ENCODE measurements at places on chromosomes 13 and 19.

- no peak for DNase-seq
These were observed 12.2 kb upstream of the CLC start for GRCh38 chr19:39749981-39750380.

- no peak for DNase-seq
These were observed 73.5 kb downstream of the PEPD start for GRCh38 chr19:33448159-33448516.

- no peak for DNase-seq
These were observed 27.0 kb downstream of the DNM2 start for GRCh38 chr19:10744801-10745293.

DNA sequence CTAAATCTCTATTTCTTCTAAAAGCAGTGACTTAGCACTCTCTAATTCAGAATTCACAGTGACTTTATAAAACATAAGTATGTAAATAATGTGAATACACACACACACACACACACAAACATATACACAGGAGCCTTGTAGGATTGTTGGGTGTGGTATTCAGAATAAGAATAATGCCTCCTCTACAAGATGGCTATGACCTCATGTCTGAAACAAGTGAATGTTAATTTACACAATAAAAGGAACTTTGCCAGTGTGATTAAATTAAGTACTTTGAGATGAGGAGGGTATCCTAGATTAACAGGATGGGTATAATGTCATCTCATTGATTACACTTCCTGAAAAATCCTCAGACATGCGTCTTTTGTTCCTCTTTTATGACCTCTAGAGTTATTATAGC is 234.6 kb downstream of the SLITRK6 start:
- DNase-seq = no peak

DNA sequence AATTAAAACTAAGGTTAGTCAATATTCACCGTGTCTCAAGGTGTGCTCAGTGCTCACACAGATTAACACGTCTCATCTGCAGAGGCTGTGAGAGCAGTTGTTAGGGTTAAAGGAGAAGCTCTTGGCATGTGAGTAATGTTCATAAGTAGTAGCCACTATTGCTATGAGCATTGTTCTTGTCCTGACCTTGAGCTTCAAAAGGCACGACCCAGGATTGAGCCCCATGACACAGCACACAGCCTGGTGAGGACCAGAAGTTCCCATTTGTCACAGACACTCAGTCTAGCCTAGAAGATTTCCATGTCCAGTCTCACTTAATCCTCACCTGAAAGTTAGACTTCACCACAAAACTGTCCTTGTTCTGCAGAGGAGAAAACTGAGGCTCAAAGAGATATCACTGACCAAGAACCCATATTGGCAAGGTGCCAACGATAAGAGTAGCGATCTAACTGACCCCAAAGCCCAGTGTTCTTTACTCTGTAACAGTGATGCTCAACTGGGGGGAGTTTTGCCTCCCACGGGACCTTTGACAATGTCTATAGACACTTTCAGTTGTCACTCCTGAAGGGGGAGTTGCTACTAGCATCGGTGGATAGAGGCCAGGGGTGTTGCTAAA is 26.0 kb downstream of the FPR3 start:
- DNase-seq = no peak

Measured in ascending aorta (tissue), 2 donors.